ENCODE measurements at places on chromosomes 1 and 21.

- DNase-seq, result no peak
Observed at GRCh38 chr1:95093296-95093695, 20.5 kb upstream of the ALG14 start.

- DNase-seq, result no peak
Observed at GRCh38 chr1:59565611-59566410, 248.9 kb upstream of the HOOK1 start.

DNA sequence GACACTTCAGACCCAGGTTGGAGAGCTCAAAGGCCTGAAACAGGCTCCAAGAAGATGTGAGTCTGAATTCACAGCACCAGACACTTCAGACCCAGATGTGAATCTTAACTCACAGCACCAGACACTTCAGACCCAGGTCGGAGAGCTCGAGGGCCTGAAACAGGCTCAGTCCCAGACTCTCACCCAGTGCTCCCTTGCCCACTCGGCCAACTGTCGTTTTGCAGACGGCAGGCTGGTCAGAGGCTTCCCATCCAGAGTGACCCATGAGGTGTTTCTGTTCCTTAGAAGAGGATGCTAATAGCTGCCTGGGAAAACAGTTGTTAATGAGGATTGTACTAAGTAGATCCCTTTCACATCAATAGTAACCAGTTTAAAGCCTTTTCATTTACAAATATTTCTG is 88.4 kb downstream of the ADARB1 start:
- DNase-seq, result no peak

DNA sequence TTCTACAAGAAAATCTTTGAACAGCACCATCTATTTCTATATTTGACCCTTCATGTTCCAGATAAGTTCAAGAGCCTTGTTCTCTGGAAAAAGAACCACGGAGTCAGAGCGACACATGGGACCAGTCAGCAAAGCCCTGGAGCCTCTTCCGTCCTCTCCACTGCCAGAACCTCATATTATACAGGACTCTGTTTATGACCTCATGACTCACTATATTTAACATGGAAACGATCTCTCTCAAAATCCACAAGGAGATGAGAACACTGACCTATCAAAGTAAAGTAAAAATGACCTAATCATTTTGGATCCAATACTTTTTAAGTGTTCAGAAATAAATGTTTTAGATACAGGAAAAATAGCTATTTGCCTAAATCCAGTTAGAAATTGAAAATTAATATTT is 124.6 kb upstream of the KRTAP19-8 start:
- DNase-seq, result peak; percentile 31

GRCh38 chr1:194723067-194723466 is 1536.7 kb upstream of the B3GALT2 start:
- no peak for DNase-seq

- DNase-seq, result no peak
Observed at GRCh38 chr1:107981277-107981676, 16.3 kb upstream of the VAV3 start.

GRCh38 chr1:207248544-207249198 is 72.8 kb upstream of the CD55 start:
- DNase-seq, result peak; percentile 52

DNA sequence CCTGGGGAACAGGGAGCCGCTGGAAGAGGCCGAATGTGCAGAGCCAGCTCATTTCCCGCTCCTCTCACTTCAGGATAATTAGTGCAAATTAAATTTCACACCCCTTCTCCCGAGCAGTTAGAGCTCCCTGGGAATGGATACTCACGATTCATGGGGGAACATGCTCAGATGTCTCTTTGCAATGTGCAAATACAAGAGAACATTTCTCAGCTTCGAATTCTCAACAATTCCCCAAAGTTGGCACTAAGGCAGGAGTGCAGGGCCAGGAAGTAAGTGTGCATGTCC is 54.9 kb downstream of the CAMK2N1 start:
- no peak for DNase-seq

DNA sequence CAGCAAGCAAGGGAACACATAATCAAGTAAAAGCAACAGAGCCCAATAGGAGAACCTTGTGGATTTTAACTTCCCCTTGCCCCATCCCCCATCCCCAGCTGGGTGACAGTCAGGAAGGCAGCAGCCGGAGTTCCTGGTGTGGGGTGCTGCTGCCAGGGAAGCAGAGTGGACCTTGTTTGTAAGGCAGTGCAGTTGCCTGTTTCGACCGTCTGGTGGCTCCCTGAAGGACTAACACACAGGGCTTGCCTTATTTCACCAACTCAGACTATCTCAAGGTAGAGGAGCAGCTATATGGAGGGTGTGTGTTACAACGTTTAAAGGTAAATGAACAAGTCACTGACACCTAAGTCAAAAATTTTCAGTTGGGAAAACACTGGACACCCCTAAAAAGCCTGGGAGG is 6.6 kb downstream of the KRTAP10-8 start:
- DNase-seq, result peak; percentile 9

DNA sequence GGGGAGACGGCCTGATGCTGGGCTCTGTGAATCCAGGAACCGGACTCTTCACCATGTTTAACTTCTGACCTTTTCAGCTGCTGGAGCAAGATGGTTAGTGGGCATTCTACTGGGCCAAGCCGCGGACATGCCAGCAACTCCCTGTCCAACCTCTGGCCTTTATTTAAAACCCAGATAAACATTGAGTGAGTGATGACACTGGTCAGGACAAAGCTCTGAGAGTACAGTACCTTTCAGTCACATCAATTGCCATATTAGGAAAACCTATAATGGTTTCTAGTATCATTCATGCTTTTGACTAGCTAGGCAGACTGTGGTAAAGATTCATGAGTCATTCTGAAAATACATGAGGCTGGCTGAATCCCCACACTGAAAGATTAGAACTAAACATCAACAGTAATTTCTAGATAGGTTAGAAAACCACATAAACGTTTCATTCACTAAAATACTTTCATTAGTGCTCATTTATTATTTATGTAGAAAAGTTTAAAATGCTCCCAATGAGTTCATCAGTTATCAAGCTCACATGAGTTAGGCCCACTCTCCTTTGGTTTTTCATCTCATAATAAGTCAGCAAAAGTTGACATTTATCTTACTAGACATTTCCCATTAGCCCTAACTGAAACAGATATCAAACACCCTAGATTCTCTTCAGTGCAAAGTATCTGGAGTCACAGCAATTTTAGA is 7.1 kb upstream of the ACTA1 start:
- peak; percentile 22 for DNase-seq

GRCh38 chr1:217088521-217089284 is 365.5 kb upstream of the ESRRG start:
- peak; percentile 29 for DNase-seq

GRCh38 chr1:215166886-215167285 is 84.3 kb downstream of the KCNK2 start:
- no peak for DNase-seq

GRCh38 chr1:31488528-31488927 is 75.5 kb downstream of the SERINC2 start:
- DNase-seq, result no peak

DNA sequence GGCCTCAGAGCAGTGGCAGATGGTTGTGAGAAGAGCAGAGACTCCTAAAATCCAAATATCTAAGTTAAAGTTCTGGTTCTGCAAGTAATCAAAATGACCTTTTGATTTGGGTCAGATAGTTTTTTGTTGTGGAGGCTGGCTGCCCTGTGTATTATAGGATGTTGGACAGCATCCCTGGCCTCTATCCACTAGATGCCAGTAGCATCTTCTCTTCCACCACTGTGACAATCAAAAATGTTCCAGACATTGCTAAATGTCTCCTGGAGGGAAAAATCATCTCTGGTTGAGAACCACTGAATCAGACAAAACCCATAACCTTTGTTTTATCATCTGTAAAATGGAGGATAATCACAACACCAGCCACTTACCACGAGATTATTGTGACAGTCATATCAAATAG is 5.9 kb upstream of the DPT start:
- DNase-seq, result no peak

- no peak for DNase-seq
Observed at GRCh38 chr1:114032271-114033215, 53.3 kb downstream of the OLFML3 start.

DNA sequence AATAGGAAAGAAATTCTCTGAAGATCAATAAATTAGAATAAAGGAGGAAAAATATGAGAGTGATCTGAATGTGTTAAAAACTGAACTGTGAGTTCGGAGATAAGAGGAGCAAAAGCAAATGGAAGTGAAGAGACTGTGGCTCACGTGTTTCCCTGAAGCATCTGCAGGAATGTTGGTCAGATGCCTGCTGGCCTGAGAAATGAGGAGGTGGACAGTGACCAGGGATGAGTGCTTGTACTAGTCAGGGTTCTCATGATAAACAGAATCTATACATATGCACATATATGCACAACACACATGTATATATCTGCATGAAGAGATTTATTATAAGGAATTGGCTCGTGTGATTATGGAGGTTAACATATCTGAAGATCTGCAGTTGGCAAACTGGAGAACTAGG is 103.4 kb upstream of the TIAM1 start:
- DNase-seq, result no peak

- DNase-seq, result peak; percentile 80
Observed at GRCh38 chr1:112501810-112502641, 6.7 kb upstream of the WNT2B start.

- peak; percentile 87 for DNase-seq
Observed at GRCh38 chr1:183600136-183600535, 9.9 kb upstream of the NCF2 start.

GRCh38 chr1:222940095-222940494 is 125.3 kb downstream of the DISP1 start:
- DNase-seq, result no peak

DNA sequence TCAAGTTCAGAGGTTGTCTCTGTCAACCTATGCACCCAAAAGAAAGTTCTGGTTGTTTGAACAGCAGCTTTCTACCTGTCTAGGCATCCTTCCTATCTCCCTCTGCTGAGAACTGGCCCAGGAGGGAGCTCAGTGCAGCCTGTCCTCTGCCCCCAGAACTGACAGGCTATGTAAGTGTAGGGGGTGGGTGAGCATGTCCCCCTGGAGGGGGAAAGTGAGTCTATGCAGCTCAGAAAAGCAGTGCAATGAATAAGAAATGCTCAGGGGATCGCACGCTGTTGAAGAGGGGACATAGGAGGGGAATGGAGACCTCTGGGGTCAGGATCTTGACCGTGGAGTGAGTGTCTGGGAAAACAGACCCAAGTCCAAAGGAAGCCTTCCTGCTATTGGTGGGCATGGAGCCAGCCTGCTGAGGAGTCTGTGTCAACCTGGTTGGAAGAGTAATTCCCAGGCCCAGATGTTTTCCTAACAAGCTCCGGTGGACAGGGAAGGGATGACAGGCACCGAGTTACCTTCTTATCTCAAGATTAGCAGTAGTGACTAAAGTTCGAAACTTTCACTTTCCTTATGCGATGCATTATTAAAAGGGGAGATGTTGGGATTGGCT is 26.1 kb upstream of the FHAD1 start:
- peak; percentile 45 for DNase-seq

- peak; percentile 90 for DNase-seq
Observed at GRCh38 chr1:185017338-185017737, 28.0 kb upstream of the RNF2 start.

- DNase-seq, result no peak
Observed at GRCh38 chr1:99820546-99820945, 29.6 kb upstream of the AGL start.

- no peak for DNase-seq
Observed at GRCh38 chr1:113692824-113693431, 66.4 kb downstream of the PHTF1 start.

DNA sequence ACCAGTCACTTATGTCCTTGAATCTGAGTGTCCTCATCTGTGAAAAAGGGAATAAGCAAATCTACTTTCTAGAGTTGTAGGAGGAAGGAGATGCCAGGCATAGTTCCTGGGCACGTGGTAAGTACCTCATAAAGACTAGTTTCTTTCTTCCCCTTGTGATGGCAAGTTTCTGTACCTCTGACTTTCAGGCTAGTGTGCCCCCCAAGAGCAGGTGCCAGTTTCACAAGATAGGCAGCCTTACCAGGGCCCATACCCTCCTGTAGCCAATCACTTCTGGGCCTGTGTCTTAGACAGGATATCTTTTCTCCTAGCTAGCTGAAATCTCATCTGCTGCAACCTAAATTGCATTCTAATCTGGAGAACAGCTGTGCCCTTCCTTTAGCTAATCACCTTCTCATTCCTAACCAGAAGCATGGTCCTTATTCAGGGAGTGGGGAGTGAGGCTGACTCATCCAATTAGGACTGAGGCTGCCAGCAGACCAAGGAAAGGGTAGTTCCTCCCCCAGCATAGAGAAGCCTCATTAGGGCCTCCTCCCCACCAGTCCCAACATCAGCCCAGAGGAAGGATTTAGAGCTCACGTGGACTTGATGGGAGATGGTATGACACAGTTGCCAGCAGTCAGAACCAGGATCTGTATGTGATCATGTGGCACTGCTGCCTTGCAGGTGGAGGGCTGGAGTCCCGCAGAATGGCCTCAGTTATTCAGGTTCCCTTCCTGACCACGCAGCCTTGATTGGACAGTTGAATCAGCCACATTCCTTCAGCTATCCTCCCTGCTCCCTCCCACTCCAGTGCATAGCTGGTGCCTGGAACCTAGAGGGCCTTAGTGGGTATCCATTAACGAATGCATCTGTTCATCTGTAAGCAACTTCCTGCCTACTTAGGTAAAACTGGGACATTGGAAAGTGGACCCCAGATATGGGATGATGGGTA is 7.9 kb downstream of the KLHDC8A start:
- DNase-seq, result no peak

GRCh38 chr1:108071601-108072000 is 106.6 kb upstream of the VAV3 start:
- no peak for DNase-seq

- DNase-seq, result peak; percentile 94
Observed at GRCh38 chr1:53025034-53025768, 36.8 kb upstream of the PODN start.

DNA sequence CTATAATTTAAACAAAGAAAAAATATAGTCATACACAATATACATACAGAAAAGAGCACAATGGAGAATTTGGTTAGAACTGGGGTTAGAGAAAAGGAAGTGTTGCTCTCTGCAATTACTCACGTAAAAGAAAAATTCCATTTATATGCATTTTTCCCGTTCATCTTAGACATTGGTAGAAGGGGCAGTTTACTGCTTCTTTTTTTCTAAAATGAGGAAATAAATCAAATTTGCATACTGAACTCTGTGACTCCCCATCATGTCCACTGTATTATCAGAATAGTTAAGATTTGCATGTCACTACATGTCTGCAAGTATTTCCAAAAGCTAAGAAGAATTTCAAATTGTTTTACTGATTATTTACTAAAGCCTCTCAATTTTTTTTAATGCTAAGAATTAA is 44.1 kb upstream of the C1orf105 start:
- no peak for DNase-seq

- DNase-seq, result no peak
Observed at GRCh38 chr1:220873087-220873486, 6.2 kb upstream of the HLX start.

GRCh38 chr21:39048064-39048463 is 135.2 kb downstream of the PSMG1 start:
- peak; percentile 71 for DNase-seq

- peak; percentile 41 for DNase-seq
Observed at GRCh38 chr1:84701376-84701775, 11.1 kb upstream of the SSX2IP start.

Measured in cardiac muscle cell (in vitro differentiated cells and primary cell).